Glutamatergic neuron (in vitro differentiated cells): ENCODE measurements at places on chromosomes 11 and 22. TPM values are rescaled to one million over a fixed set of nuclear protein-coding genes. Genes with fewer than 3 reads are reported as not detected.

DNA sequence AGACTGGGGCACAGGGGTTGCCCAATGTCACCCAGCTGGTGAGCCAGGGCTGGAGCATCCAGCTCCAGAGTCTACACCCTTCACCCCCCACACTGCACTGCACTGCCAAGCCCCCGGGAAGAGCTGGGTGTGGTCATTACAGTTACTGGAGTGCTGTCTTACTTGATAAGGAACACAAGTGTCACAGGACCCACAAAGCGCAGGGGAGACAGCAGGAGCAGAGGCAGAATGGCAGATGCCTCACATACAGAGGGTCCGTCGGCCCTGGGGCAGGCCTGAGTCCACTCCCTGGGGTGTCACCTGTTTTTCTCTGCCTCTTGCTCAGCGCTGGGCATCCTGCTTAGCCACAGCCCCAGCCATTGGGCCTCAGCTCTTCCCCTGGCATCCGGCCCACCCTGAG lies 7.7 kb downstream of the IL2RB start:
- H3K27ac ChIP-seq, result no peak overlapping the region
- H3K27me3 ChIP-seq, result peaks cover 8% of the 10 kb centered on the region
- peaks cover 16% of the 10 kb centered on the region for H3K4me1 ChIP-seq

- no peak overlapping the region for H3K27ac ChIP-seq
- no peaks in the 10 kb centered on the region for H3K36me3 ChIP-seq
Observed at GRCh38 chr22:35868938-35869337, 151.3 kb downstream of the APOL5 start.

Gene SYT13
- 7.5 TPM for total RNA-seq

Gene ABTB2
- total RNA-seq, result 9.3 TPM

DNA sequence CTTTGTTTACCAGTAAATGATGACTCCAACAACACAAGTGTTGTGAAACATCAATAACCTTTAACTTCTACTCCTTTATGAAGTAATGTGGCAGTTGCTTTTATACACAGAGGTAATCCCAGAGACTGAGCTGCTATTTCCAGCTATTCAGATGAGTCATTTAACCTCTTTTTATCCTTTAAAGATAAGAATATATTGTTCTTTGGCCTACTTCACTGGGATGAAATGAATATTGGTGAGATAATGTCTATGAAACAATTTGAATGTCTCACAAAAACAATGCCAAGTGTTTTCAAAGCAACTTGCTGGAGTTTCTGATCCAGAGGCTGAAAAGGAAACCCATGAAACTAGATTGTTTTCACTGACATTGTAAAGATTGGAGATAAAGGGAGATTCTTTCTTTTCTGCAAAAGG lies 564.4 kb upstream of the LUZP2 start:
- no peaks in the 10 kb centered on the region for H3K4me1 ChIP-seq
- H3K27me3 ChIP-seq, result no peaks in the 10 kb centered on the region
- no peaks in the 10 kb centered on the region for H3K36me3 ChIP-seq
- H3K27ac ChIP-seq, result no peak overlapping the region
- DNase-seq, result no peak
- no peak overlapping the region for H3K4me3 ChIP-seq

DNA sequence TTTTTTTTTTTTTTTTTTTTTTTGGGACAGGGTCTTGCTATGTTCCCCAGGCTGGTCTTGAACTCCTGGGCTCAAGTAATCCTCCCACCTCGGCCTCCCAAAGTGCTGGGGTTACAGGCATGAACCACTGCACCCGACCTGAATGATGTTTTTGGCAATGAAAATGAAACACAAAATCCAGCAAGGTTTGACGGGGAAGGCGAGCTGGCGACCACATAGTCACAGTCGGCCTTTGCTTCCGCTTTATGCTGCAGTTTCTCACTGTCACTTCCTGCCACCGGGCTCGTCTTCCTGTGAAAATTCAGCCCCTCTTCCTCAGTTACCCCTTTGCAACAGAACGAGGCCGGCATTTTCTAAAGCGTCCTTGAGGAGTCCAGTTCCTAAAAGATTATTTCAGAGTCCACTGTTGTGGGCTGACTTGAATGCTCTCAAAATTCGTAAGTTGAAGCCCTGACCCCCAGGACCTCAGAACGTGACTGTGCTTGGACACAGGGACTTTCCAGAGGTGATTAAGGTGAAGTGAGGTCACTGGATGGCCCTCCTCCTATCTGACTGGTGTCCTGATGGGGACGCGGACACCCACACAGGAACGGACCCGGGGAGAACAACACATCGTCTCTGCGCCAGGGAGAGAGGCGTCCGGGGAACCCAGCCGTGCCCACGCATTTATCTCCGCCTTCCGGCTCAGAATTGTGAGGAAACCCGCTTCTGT lies 2.9 kb upstream of the BID start:
- peaks cover 7% of the 10 kb centered on the region for H3K27me3 ChIP-seq
- no peak overlapping the region for H3K27ac ChIP-seq
- no peak overlapping the region for H3K4me3 ChIP-seq
- no peak for DNase-seq
- peaks cover 8% of the 10 kb centered on the region for H3K4me1 ChIP-seq
- no peaks in the 10 kb centered on the region for H3K36me3 ChIP-seq

GRCh38 chr11:100759106-100759505 lies 72.0 kb downstream of the ARHGAP42 start:
- H3K27me3 ChIP-seq, result peaks cover 8% of the 10 kb centered on the region
- peaks cover 36% of the 10 kb centered on the region for H3K4me1 ChIP-seq
- no peaks in the 10 kb centered on the region for H3K36me3 ChIP-seq

Gene SORL1
- total RNA-seq, result 11.1 TPM

Gene SPON1
- 0.81 TPM for total RNA-seq
